ENCODE measurements at places on chromosomes 2 and 18. TPM values are rescaled to one million over a fixed set of nuclear protein-coding genes. Genes with fewer than 3 reads are reported as not detected.

DNA sequence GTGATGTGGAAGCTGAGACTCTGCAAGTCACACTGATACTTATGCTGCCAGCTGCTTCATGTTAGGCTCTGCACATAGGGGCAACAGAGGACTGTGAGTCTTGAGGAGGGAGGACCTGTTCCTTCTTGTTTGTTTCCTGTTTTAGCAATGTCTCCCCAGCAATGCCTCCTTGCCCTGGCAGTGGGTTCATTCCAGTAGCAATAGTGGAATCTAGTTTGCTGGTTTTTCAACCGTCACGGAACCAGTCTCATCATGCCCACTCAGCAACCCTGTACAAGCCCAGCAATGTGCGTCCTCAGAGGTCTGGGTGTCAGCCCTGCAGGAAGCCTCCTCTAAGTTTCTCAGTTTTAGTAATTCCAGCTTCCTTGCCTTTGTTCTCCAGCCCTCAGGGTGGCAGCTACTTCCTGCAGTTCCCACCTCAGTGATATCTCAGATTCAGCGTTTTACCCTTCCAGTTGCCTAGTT lies 20.5 kb upstream of the ITGB6 start:
- DNase-seq, result no peak

- DNase-seq, result peak; percentile 16
These were observed 813 bp upstream of the MEIS1 start for GRCh38 chr2:66433945-66434678.

GRCh38 chr2:211455216-211455841 lies 898.9 kb downstream of the CPS1 start:
- DNase-seq, result no peak

GRCh38 chr2:102140377-102140776 lies 2.2 kb upstream of the IL1R1 start:
- DNase-seq, result no peak

DNA sequence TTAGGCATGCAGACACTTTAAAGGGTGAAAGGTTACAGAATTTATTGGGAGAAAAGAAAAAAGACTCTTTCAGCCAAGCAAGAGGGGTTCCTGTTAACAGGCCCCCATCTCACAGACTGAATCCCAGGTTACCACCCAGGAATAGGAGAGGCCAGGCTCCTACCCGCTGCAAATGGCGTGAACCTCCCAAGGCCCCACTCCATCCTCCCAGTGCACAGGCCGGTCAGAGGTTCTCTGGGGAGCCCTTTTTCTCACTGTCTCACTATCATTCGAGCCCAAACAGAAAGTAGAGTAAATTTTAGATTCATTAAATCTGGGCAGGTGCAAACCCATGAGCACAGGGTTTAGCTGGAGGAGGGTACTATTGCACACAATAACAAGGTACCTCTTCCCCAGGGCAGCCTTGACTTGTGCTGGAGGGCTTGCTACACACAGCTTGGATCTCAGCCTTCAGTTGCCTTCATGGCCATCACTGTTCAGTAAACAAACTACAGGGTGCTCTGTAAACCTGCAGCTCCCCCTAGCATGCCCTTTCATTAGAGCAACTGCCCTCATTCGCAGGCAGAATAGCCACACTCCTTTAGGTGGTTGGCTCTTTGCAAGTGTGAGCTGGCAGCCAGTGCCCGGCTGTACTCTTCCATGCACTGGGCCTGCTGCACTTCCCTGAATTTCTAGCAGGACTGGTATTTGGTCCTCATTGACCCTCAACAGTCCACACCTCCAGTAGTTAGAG lies 7.3 kb upstream of the PLEK start:
- peak; percentile 57 for DNase-seq

GRCh38 chr2:37119157-37119556 lies 34.8 kb downstream of the GPATCH11 start:
- DNase-seq, result no peak

Gene SPHKAP
- polyA plus RNA-seq, result not detected

- no peak for DNase-seq
These were observed 13.8 kb upstream of the SLC25A52 start for GRCh38 chr18:31774477-31774785.

- no peak for DNase-seq
These were observed 88.0 kb downstream of the PLEKHA3 start for GRCh38 chr2:178568227-178568626.

GRCh38 chr2:11014026-11014425 lies 102.3 kb downstream of the KCNF1 start:
- no peak for DNase-seq

DNA sequence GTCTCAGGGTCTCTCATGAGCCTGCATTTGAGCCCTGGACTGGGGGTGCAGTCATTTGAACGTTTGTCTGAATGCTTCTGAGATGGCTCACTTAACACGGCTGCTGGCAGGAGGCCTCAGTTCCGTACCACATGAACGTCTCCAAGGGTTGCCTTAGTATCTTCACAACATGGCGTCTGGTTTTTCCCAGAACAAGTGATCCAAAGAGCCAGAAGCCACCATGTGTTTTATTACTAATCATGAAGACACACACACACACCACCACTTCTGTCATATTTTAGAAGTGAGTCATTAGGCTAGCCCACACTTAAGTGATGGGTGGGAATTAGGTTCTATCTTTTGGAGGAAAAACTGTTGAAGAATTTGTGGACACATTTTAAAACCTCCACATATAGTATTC lies 15.0 kb upstream of the MYO1B start:
- DNase-seq, result no peak

- DNase-seq, result no peak
These were observed 100.9 kb downstream of the WDSUB1 start for GRCh38 chr2:159185401-159186130.

Gene COX7A2L
- 63.6 TPM for polyA plus RNA-seq

DNA sequence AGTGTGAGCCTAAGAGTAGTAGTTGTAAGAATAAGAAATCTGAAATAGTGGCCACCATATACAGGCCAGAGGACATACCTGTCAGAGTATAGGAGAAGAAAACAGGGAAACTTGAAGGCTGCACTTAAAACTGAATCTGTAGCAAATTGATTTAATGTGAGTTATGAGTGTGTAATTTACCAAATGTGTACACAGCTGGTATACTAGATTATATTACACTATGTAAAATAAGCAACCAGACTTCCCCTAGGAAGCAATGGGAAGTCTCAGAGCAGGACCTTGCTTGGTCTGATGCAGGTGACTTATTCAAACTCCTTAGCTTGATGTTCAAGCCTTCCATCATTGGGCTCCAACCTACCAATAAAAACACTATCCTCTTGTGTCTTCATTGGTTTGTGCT lies 17.3 kb upstream of the EPC2 start:
- DNase-seq, result no peak

GRCh38 chr18:36323421-36323820 lies 25.9 kb downstream of the FHOD3 start:
- DNase-seq, result no peak

GRCh38 chr2:33681364-33681757 lies 82.3 kb upstream of the FAM98A start:
- no peak for DNase-seq

GRCh38 chr2:223669453-223670225 lies 67.5 kb upstream of the SCG2 start:
- no peak for DNase-seq

Gene SNED1
- 0.02 TPM for polyA plus RNA-seq

- peak; percentile 31 for DNase-seq
These were observed 12.7 kb downstream of the DGUOK start for GRCh38 chr2:73939419-73939818.

- DNase-seq, result peak; percentile 96
These were observed at the start of gene SERPINB8 for GRCh38 chr18:63969942-63970808. Gene SERPINB8, plus strand, starts transcription at chr18:63970081. Its CDS starts 8,228 bp downstream, at chr18:63978309.

Gene NBEAL1
- 2.5 TPM for polyA plus RNA-seq

DNA sequence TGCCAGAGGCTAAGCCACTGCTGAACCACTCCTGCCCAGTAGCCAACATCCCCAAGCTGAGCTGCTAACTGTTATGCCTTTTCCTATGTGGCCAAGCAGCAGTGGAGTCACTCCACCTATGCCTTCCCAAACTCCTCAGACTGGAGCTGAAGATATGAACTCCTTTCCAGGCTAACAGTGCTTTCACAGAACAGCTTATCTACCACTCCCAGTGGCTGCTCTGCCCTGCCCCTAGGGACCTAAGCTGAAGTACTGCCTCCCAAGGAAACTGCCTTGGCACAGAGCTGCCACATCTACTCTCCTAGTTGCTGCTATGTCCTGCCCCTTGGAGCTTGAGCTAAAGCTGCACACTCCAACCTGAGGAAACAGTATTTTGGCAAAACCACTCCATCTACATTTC lies 275.9 kb downstream of the RBM43 start:
- no peak for DNase-seq

DNA sequence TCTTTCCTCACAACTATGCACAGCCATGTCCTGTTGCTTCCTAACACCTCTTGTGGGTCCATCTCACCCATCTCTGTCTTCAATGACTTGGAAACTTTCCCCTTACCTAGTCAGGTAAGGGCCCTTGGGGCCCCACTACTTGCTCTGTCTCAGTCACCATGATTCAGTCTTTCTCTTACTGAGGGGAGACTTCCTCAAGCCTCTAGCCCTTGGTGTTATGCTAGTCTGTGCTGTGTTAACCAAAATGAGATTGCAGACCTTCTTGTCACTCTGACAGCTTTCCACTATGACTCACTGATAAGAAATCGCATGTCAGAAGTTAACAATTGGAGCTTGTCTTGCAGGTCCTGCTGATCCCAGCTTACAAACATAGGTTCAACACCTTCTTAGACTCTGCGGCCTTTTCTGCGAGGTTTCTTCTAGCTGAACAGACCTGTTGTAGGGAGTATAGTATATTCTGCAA lies 65.3 kb downstream of the WDR75 start:
- peak; percentile 19 for DNase-seq

DNA sequence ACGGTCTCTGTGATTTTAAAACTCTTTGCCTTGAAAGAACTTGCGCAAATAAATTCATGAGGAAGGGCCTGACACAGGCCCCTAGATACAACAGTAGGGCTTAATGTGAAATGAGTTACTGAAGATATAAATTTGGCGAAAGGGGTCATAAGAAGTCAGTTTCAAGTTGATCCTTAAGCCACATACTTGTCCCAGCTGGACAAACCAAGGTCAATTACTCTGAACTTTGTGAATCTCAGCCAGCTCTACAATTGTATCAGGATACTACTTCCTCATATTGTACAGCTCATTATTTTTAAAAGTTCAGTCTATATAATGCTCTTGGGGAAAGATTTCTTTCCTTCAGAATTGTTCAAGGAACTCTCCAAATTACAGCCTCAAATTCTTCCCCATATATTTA lies 432.8 kb downstream of the METTL4 start:
- DNase-seq, result no peak

DNA sequence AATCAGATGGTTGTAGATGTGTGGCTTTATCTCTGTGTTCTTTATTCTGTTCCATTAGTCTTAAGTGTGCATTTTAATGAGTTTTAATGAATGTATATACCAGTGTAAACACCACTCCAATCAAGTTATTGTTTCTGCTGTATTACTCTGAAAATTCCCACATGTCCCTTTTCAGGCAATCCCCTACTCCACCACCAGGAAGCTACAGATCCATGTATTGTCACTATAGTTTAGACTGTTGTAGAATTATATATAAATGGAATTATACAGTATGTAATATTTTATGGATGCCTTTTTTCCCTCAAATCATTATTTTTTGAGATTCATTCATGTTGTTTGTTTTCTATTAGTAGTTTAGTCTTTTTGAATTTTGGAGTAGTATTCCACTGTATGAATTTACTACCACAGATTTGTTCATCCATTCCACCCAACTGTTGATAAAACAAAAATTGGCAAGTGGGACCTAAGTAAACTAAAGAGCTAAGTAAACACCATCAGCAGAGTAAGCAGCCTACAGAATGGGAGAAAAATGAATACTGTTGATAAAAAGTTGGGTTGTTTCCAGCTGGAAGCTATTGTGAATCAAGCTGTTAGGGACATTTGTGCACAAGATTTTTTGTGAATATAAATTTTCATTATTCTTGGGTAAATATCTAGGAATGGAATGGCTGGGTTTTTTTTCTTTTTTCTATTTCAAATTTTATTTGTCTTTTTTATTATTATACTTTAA lies 262.0 kb downstream of the CAMKMT start:
- DNase-seq, result no peak
